ENCODE measurements at places on chromosomes 11 and 22.

GRCh38 chr11:48107188-48107704 lies 109.4 kb upstream of the OR4B1 start:
- DNase-seq: peak; percentile 58

GRCh38 chr11:100340466-100341319 lies 346.4 kb upstream of the ARHGAP42 start:
- DNase-seq: no peak

DNA sequence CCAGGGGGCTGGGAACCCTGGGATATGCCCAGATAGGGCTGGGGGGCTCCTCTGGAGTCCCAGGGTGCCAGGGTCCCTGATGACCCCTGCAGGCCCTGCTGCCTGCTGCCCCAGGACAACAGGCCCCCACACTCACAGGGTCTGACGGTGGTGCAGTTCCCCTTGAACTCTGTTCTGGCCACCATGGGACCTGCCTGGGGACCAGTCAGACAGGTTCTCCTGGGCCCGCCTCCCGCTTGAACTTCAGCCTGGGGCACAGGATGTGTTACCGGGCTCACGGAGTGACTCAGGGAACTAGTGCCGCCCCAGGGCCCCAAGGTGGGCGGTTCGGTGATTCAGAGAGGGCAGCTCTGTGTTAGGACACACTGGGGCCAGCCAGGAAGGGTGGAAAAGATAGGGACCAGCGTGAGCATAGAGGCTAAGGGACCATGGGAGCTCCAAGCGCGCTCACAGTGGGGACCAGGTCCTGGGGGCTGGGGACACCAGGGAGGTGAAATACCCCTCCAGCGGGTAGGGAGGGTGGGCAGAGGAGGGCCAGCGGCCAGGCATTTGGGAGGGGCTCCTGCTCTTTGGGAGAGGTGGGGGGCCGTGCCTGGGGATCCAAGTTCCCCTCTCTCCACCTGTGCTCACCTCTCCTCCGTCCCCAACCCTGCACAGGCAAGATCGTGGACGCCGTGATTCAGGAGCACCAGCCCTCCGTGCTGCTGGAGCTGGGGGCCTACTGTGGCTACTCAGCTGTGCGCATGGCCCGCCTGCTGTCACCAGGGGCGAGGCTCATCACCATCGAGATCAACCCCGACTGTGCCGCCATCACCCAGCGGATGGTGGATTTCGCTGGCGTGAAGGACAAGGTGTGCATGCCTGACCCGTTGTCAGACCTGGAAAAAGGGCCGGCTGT lies 21.5 kb upstream of the TXNRD2 start:
- no peak for DNase-seq

DNA sequence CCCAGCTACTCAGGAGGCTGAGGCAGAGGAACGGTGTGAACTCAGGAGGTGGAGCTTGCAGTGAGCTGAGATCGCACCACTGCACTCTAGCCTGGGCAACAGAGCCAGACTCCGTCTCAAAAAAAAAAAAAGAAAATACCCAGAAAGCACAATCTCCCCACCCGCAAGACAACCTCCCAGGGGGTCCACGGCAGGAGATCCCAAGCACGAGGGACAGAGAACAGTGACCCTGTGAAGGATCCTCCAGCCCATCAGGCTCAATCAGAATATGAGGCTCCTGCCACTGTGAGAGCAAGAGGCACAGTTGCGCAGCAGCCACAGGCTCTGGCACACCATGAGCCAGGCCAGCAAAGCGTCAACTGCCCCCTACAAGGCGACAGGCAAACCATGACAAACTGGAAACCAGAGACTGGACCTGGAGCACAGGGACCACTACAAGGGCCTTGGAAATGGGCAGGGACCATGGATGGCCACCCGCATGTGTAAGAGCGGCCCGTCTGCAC lies 164.8 kb upstream of the GRK3 start:
- no peak for DNase-seq

DNA sequence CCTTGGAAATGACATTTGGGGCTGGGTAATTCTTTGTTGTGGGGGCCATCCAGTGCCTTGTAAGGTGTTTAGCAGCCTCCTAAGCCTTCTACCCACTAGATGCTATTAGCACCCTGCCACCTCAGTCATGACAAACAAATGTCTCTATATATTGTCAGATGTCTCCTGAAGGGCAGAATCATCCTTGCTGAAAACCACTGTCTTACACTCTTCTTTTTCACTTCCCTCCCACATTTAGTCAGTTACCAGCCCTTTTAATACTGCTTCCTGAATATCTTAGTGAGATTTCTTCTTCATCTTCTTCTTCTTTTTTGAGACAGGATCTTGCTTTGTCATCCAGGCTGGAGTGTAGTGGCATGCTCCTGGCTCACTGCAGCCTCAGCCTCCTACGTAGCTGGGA lies 33.1 kb downstream of the TNRC6B start:
- DNase-seq: no peak

- DNase-seq: no peak
Measured at GRCh38 chr11:11344045-11344444, 9.0 kb downstream of the CSNK2A3 start.

DNA sequence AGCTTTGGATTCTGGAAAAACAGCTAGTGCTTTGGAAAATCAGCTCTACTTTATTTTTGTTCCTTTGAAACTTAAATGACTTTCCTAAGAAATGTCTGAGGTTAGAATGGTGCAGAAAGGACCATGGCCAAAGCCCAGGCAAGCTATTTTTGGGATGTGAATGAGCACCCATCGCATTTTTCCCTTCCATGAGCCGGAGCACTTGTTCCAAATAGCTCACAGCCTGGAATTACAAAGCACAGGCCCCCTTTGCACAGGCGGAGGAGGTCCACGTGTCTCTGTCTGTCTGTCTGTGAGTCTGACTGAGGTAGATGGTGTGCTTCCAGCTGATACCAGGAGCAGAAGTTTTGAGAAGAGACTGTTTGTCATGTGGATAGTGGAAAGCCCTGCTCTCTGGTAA lies 50.7 kb downstream of the MICAL2 start:
- DNase-seq: no peak

DNA sequence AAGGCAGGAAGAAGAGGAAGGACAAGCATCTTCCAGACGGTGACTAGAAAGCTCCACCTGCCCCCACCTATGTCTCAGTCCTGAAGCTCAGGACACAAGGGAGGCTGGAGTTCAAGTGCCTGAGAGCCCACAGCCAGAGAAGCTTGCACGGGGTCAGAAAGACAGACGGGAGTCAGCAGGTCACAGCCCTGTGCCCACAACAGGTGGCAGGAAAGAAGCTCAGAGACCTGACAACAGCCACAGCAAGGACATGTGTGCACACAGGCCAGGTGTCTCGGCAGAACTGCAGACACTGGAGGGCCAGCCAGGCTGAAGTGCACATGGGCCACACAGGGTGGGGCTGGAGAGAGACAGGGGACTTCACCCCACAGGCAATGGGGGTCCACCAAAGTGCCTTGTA lies 37.2 kb upstream of the MOB2 start:
- no peak for DNase-seq

GRCh38 chr22:20857247-20857643 lies 1.4 kb downstream of the PI4KA start:
- DNase-seq: no peak

DNA sequence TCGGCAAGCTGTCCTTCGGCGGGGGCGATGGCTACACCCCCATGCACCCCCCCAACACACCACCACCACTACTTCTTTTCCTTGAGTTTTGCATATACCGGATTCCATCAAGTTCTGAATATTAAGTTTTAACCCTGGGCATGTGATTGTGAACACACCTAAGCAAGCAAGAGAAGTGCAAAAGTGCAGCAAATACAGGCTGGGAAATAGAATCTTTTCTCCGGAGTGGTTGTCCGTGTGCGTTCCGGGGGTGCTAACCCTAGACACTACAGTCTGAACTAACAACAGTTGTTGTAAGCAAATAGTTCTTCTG lies 574 bp downstream of the PRSS23 start:
- DNase-seq: no peak

GRCh38 chr11:130054966-130055365 lies 14.7 kb upstream of the APLP2 start:
- no peak for DNase-seq

DNA sequence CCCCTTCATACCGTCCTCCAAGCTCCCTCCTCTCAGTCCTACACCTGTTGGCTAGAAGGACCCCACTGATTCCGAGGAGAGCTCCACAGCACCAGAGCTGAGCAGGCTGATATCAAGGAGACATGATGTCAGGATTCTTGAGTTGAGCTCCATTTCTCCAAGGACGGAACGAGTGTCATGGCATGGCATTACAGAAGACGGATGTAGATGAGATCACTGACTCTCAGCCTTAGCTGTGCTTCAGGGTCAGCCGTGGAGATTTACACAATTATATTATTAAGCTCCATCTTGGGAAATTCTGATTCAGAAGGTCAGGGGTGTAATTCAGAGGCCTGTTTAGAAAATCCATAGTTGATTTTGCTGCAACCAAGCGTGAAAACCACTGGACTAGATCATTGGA lies 428.9 kb upstream of the B3GAT1 start:
- no peak for DNase-seq

GRCh38 chr11:45930951-45931570 lies 8.6 kb downstream of the LARGE2 start:
- DNase-seq: no peak

DNA sequence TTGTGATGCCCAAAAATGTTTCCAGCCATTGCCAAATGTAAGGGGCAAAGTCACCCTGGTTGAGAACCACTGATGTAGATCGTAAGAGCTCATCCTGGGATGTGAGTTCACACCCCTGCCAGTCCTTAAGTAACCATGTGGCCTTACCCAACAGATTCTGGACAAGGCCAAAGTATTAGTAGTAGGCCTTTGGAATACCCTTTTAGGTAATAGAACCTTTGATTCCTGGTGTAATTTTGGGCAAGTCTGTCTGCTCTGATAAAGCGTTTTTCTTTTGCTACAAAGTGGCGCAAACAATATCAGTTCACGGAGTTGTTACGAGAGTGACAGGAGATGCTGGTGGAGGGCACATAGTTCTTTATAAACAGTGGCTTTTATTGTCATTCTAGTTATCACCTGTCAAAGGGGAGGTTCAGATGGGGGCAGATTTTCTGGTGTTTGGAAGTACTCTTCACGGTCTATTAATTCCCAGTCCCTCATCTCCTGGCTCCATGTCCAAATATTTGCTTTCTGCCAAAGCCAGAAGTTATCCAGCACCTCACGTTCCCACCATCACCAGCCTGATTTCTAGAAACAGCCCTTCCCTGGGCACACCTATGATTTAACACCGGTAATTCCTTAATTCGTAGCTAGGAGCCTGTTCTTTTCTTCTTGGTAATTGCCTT lies 73.8 kb upstream of the CRYBB3 start:
- no peak for DNase-seq

GRCh38 chr11:95076981-95077380 lies 10.3 kb downstream of the SRSF8 start:
- DNase-seq: no peak

DNA sequence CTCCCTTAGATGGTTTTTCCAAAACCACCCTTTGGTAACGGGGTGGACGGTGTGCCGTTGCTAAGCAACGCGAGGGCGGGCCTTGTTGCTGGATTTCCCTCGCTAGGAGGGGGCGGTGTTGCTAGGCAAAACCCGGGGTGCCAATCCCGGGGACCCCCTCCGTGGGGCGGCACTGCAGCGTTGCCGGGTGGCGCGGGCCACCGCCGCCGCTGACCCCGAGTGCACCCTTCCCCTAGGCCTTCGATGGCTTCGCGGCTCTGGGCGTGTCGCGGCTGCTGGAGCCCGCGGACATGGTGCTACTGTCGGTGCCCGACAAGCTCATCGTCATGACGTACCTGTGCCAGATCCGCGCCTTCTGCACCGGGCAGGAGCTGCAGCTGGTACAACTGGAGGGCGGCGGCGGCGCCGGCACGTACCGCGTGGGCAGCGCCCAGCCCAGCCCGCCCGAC lies 8.9 kb downstream of the EHBP1L1 start:
- no peak for DNase-seq

- DNase-seq: no peak
Measured at GRCh38 chr11:44671234-44671633, 55.5 kb upstream of the TSPAN18 start.

- no peak for DNase-seq
Measured at GRCh38 chr11:17098038-17098437, 20.6 kb upstream of the RPS13 start.

GRCh38 chr11:28860893-28861292 lies 752.7 kb downstream of the METTL15 start:
- no peak for DNase-seq

DNA sequence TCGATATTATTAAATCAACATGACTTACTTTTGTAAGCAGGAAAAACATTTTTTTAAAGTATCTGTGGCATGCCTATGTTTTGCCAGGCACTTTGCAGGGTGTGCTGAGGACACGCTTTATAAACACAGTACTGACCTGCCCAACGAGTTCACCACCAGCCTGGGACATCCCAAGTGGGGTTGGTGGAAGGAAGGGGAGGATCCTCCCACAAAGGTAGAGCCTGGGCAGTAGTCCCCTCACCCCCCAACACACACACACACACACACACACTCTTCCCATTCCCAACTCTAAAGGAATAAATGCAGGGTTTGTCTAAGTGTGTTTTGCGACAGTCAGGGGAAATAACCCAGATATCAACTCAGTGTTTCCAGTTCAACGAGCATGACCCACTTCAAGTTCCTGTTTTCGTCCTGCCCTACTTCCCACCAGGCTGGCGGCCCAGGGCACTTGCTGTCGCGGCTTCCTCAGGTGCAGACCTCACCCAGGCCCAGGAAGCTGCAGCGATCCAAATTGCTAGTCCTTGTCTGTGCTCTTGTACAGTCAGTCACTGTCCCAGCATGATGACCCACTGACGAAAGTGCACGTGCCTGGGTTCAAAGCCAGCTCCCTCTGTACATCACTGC lies 3.1 kb downstream of the CERK start:
- DNase-seq: peak; percentile 76

DNA sequence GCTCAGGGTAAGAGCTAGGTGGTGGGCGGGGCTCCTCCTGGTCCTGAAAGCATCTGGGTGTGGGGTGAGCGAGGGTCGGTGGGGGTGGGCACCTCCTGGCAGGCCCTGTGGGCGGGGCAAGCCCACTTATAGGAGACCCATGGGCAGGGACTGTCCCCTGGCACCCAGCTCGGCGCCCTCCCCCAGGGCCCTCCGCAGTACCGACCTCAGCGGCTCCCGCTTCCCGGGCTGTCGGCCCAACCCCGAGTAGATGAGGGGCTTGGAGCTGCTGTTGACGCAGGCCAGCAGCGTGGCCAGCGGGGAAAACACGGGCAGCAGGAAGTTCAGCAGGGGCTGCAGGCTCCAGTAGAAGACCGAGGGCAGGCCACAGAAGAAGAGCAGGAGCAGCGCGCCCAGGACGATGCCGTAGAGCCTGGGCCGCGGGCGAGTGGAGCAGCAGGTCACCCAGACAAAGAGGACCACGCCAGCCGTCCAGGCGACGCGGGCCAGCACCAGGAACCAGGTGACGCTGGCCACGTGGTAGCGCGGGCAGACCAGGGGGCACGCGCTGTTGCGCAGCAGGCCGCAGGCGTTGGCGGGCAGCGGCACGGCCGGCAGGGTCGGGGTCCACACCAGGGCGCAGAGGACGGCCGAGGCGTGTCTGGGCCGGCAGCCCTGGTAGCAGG lies 663 bp downstream of the MRGPRG start:
- DNase-seq: no peak

Measured in activated CD8-positive, alpha-beta memory T cell treated with anti-CD3 and anti-CD28 coated beads for 24 hours (primary cell).